ENCODE measurements at places on chromosomes 1 and 21. TPM values are rescaled to one million over a fixed set of nuclear protein-coding genes. Genes with fewer than 3 reads are reported as not detected.

- no peak for DNase-seq
Observed at GRCh38 chr1:61674221-61674620, 50.7 kb downstream of the TM2D1 start.

IGFN1 gene
- total RNA-seq, result 1.4 TPM

- DNase-seq, result no peak
Observed at GRCh38 chr1:169909499-169909898, 15.8 kb upstream of the SCYL3 start.

- DNase-seq, result no peak
Observed at GRCh38 chr1:112284796-112285195, 111.2 kb upstream of the CTTNBP2NL start.

COL11A1 gene
- 22.4 TPM for total RNA-seq
